Thyroid gland (tissue), 4 donors: ENCODE measurements at places on chromosomes 7 and 10. TPM values are rescaled to one million over a fixed set of nuclear protein-coding genes. Genes with fewer than 3 reads are reported as not detected.

TUBB8 gene
- total RNA-seq: 0.40 TPM

FAS gene
- total RNA-seq: 9.4 TPM

ACBD5 gene
- total RNA-seq: 39.7 TPM

POT1 gene
- 30.6 TPM for total RNA-seq

CYP2C18 gene
- not detected for total RNA-seq

TECPR1 gene
- 27.6 TPM for total RNA-seq

PAPSS2 gene
- total RNA-seq: 32.1 TPM

CAMK2B gene
- total RNA-seq: 7.0 TPM

UPK3BL2 gene
- total RNA-seq: 17.5 TPM

CRYGN gene
- total RNA-seq: 27.5 TPM

PON1 gene
- total RNA-seq: not detected

- DNase-seq: no peak
Observed at GRCh38 chr10:3800586-3800985, 15.6 kb upstream of the KLF6 start.

GRCh38 chr10:29691564-29692072, 56.8 kb upstream of the SVIL start:
- DNase-seq: no peak

GRCh38 chr7:118559207-118559606, 334.7 kb downstream of the ANKRD7 start:
- no peak for DNase-seq

DNA sequence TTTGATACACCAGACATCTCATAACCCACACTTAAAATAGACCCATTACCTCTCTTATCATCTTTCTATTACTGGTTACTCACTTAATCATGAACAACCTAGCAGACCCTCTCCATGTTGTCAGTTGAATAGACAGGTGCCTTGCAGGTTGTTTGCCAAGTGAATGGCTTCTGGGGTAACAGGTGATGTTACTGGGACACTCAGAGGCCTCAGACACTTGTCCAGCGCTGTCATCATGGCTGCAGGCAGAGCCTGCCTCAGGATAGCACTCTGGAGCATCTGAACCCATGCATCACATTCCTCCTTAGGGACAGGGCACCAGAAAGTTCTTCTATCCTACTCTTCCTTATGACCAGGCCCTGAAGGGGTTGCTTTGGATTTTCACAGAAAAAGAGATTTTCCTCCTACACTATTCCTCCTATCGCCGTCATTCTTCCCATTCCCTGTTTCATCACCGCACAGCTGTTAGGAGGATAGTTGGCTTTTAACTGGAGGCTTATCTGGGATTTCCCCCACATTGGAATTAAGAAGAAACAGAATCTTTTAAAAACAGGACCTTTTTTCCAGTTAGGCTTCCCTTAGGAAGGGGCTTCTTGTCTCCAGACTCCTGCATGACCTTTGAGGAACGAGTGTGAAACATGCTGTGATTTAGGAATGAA, 182.1 kb downstream of the VTI1A start:
- DNase-seq: no peak

- DNase-seq: no peak
Observed at GRCh38 chr10:79113827-79114226, 45.1 kb downstream of the ZMIZ1 start.

GRCh38 chr7:33604056-33604455, 301.3 kb upstream of the BMPER start:
- DNase-seq: no peak

DNA sequence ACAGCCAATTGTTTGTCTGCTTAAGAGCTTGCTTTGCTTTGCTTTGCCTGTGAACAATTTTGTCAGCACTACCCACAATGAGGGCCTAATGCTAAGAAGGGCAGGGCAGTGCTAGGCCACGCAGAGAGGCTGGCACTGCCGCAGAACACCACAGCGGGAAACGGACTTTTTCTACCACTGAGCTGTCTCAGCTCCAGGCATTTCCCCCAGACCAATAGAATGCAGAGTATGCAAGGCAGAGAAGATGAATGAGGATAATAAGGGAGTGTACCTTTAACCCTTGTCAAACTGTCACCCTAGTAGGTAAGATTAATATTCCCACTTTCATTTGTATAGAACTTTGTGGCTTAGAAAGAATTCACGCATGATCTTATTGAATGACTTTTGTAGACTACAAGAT, 104.5 kb downstream of the SH3PXD2A start:
- no peak for DNase-seq

DNA sequence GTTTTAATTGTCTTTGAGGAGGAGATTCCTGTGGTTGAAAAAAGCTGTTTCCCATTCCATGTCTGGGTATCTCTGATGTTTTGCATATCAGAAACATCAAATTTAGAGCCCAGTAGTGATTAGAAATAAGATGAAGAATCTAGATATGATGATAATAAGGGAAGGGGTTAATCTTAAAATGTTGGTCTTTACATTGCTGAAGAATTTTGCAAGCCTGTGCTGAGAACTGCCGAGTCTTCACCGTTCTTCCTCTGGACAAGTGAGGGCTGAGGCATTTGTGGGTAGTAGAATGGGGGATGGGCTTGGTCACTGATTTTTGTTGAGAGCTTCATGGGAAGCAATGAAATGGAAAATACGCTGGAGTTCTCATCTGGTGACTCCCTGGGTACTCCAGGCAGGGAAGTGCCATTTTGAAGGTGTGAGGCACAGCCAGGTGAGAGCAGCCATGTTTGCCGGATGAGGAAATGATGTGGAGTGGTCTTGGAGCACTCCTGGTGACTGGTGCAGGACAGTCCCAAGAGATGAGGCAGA, 10.2 kb downstream of the TCF7L2 start:
- no peak for DNase-seq

DNA sequence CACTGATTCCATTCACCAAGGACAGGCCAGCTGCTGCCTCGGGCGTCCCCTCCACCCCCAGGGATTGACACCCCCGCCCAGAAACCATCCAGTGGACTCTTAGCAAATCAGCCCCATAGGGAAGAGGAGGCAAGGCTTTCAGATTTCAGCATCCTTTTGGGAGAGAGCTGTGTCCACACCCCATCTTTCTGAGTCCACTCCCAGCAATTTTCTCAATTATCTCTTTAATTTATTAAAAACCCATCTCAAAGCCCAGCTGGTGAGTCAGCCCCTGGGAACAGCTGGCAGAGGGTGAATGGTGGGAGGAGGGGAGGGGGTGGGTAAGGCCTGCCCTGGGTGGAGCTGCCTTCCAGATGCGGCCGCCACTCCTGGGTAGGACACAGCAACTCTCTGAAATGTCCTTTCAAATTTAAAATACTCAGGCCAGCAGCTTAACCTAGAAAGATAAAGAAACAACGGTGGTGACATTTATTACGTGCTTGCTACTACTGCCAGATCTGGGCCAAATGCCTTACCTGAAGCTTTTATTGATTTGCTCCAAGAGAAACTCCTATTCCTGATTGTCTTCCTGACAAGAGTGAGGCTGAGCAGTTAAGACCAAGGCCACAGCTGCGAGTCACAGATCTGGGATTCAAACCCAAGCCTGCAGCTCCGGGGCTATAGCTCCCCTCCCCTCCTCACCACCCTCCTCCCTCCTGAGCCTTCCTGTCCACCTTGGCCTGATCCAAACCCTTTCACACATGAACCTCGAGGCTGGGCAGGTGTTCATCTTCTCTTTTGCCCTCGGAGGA, 120.4 kb downstream of the RGS10 start:
- DNase-seq: no peak

GRCh38 chr7:151367284-151367683, 25.7 kb downstream of the NUB1 start:
- no peak for DNase-seq

DNA sequence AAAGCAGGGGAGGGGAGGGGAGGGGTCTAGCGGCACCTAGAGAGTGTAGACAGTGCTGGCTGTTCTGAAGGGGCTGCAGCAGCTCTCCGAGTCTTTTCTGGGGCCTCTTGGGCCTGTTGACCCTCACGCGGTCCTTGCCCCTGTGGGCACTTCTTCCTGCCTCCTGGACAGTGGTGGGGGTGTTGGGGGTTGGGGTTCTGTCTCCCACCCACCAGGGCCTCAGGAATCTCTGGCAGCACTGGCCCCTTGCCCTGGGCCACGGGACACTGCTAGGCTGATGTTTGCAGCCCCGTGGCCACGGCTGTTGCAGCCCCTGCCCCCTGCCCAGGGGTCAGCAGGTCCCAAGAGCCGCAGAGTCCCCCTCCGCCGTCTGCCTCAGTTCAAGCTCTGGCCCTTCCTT, 68.9 kb upstream of the INPP5A start:
- DNase-seq: no peak

GRCh38 chr7:158658475-158658874, 46.1 kb downstream of the NCAPG2 start:
- DNase-seq: no peak

DNA sequence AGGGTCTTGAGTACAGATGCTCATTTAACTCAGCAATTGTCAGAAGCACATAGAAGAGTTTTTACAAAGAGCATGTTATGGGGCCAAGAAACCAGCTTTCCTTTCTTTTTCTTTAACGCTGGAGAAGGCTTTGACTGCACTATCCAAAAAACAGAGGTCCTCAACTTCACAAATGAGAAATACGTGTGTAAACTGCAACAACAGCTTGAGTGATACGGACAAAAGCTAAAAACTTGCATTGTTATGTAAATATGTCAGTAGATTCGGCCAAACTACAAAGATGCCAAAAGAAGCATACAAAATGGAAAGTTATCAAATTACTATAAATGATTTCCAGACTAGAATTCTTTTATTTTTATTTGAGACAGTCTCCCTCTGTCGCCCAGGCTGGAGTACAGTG, 62.4 kb upstream of the C10orf90 start:
- DNase-seq: no peak

- no peak for DNase-seq
Observed at GRCh38 chr7:68547181-68547580, 1051.1 kb upstream of the AUTS2 start.

DNA sequence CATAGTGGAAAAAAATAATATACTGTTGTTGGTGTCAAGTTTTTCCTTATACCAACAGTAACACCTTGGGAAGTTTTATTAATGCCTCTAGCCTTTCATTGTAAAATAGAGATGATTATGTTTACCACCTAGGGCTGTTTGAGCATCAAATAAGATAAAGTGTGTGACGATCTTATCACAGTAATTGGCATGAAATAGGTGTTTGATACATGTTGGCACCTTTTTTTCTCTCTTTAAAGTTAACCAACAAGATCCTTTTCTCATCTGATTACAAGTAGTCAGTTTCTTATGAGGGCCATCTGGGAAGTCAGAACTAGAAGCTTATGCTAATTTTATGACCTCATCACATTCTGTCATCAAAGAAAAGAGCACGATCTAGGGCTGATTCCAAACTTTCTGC, 669.5 kb downstream of the CCSER2 start:
- no peak for DNase-seq

DNA sequence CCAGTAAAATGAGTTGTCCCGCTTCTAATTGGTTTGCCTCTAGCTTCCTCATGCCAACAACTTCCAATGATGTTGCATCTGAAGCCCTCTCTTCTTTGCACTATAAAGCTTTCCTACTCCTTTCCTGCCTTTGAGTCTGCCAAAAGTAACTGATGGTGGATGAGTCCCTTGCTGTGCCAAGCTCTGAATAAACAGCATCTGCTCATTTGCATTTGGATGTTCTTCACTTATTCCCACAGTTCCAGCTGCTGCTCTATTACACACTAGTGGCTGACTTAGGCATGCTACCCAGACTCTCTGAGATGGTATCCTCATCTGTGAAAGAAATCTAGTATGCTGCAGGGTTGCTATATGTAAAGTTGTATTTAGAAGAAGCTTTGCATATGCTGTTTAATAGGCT, 24.9 kb downstream of the SFR1 start:
- no peak for DNase-seq

GRCh38 chr10:86970162-86970981, 2.1 kb downstream of the ADIRF start:
- DNase-seq: peak; percentile 62

DNA sequence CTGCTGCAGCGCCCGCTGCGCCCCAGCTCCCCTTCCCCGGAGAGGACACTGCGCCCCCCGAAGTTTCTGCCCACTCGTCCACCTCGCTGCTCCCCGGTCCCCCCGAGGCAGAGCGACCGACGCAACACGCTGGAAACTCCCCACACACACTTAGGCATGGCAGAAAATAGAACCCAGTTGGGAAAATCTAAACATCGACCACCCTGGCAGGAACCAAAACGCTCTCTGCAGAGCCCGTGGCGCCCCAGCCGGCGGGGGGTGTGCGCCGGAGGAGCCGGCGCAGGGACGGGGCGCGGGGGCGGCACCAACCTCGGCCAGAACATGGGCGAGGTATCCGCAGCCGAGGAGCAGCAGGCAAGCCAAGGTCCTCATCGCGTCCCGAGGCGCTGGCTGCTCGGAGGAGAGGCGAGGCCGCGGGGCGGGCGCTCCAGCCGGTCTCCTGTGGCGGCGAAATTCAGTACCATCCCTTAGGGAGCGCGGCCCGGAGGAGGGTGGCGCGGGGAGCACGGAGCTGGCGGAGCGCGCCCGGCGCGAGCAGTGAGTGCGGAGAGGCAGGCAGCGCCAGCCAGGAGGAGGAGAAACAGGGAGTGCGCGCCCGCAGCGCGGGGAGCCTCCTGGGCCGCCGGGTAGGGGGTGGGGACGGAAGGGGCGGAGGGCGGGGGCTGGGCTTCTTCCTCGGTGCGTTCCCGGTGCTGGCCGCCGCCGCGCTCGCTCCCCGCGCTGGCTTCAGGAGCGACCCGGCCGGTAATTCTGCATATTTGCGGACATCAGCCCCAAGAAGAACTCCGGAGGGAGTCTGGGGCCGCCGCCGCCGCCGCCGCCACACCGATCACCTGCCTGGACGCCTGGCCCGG, 789 bp downstream of the PDGFA start:
- peak; percentile 77 for DNase-seq

DNA sequence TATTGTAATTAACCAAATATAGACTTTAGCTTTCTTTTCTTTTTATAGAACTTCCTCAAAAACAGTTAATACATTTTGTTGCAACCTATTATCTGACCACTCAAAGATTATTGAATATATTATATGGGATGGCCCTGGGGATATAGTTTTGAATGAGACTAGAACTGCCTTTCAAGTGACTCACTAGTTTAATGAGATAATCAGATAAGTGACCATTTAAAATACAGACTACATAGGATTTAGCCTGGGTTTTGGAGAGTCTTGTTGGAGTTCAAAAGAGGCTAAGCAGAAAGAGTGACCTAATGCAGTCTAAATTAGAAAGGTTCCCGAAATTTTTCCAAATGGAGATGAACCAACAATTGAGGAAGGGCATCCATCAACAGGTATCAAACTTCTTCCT, 305.2 kb upstream of the ETV1 start:
- DNase-seq: no peak

GRCh38 chr7:108049962-108050361, 47.0 kb upstream of the LAMB1 start:
- DNase-seq: no peak

GRCh38 chr10:123879606-123880257, 11.9 kb downstream of the CPXM2 start:
- no peak for DNase-seq

GRCh38 chr10:114282526-114282925, 43.5 kb downstream of the VWA2 start:
- no peak for DNase-seq

DNA sequence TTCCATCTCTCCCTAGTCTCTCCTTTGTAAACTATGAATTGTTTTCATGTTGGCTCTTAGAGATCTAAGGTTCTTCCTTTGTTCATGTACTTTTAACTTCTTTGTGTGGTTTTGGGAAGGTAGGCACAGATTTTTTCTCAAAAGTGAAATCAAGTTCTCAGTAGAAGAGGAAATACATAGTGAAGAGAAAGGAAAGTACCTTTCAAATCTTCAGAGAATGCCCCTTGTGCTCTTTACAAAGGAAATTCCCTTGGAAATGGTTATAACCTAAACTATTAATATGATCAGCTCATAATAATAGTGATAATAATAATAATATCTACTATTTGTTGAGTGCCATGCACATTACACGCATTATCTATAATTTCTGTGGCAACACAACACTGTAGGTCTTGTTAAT, 318.5 kb downstream of the PRPF18 start:
- no peak for DNase-seq

- DNase-seq: no peak
Observed at GRCh38 chr10:34228066-34228465, 587.0 kb downstream of the PARD3 start.
